ENCODE measurements at places on chromosomes 6 and 20.
A peak's percentile ranks its signal among the peaks of the same experiment; 100 is the strongest.

DNA sequence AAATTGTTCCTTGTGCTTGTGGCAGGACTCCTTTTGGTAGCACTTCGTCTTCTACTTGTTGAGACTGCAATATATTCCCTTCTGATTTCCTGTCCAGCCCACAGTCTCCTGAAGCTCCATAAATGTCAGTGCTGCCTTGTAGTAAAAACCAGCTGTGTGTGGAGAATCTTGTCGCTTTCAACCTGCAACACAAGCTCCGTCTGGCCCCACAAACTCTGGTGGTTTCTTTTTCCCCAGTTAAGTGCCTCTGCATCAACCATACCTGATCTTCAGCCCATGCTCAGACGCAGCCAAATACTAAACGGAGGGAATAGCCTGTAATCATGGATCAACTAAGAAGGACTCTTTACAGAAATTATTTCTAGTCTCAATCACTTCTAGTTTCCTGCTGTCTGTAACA, 1133.3 kb upstream of the ADGRB3 start:
- no peak for DNase-seq

- DNase-seq, result no peak
These were observed 129.5 kb upstream of the PTPN1 start for GRCh38 chr20:50380697-50381040.

- no peak for DNase-seq
These were observed 973 bp upstream of the BRD2 start for GRCh38 chr6:32967151-32968091.

- DNase-seq, result no peak
These were observed 222.6 kb upstream of the HDDC2 start for GRCh38 chr6:125524356-125524755.

DNA sequence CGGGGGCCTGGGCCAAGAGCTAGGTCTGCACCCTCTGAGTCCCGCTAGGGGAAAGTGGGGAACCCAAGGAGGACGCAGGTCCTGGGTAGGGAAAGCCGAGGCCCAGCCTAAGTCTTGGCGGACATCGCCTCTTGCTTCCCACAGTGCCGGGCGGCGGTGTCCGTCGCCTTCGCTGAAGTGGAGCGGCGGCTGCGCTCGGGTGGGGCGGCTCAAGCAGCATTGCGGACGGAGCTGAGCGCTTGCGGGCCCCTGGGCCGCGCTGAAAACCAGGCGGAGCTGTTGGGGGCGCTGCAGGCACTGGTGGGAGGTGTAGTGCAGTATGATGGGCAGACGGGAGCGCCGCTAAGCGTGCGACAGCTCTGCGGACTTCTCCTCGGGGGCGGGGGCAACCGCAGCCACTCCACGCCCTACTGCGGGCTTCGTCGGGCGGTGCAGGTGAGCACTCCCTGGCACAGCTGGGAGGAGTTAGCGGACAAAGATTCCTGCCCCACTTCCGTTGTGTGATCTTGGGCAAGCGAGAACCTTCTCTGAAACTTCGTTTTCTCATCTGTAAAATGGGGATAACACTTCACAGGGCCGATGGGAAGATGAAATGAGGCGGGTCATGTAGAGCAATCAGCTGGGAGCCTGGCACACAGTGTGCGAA, 4.2 kb downstream of the PRSS16 start:
- no peak for DNase-seq

- DNase-seq, result no peak
These were observed 106.8 kb upstream of the ARMC2 start for GRCh38 chr6:108741331-108741989.

DNA sequence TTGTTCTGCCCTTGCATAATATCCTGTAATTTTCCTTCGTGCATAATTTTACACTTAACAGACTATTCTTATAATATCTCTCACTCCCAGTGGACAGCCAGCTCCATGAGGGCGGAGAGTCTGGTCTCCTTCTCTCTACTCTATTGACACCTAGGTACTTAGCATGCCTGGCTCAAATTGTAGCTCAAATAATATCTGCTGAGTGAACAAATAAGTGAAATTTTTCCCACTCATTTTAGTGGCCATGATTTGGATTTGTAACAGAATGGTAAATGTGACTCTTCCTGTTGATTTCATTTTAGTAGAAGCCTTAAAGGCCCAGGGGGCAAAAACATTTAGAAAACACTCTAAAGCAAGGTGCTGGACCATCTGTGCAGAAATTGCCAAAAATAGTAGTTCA, 7.8 kb upstream of the DOK5 start:
- no peak for DNase-seq

DNA sequence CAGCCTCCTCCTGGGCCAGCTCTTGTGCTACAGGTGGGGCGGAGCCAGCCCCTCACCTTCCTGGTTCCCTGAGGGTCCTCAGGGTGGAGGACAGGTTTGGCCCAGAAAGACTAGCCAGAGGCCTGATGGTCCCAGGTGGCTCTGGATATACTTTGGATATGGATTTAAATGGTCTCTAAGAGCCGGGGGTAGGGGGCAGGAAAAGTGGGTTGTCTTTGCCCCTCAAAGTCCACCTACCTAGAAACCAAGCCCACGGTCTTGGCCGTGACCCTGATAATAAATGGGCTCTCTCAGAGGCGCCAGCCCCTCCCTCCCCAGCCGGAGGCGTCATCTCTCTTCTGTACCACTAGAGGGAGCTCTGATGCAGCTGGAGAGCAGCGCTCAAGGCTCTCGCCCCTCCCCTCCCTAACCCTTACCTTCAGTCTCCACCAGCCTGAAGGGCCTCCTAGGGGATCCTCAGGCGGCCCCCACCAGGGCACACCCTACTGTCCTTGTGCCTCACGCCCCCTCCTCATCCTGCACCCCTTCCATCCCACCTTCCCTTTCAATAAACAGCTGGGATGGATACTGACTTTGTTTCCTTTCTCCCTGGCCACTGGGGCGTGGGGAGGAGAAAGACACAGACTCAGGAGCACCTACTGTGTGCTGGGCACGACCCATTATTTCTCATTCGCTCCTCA, 7.5 kb downstream of the NRSN2 start:
- peak; percentile 52 for DNase-seq

DNA sequence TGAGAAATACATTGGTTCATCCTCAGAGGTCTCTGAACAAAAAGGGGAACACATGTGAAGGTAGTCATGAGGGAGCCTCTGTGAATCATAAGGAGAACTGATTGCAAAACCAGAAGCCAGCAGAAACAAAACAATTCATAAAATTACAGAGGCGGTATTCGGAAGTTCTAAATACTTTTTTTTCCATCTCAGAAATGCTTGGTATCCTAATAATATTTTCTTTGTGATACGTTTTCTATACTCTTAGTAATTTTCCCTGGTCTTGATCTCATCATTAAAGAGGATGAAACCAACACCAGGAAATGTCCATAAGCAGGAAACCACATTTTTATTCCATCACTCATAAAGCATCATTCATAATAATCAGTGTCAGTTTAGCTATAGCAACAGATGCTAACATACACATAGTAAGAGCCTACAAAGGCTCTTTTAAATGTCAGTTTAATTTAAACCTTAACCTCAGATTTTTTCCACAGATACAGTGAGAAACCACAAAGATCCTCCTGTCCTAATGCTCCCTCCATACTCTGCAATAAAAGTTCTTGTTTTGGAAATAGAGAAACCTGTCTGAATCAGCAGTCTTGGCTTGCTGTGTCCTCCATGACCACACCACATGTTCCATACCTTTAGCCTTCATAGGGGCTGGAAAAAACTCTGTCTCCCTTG, 29.2 kb downstream of the SGK1 start:
- DNase-seq, result no peak

- no peak for DNase-seq
These were observed 7.8 kb downstream of the MAP3K7 start for GRCh38 chr6:90578894-90579549.

- DNase-seq, result no peak
These were observed 61.2 kb downstream of the DLGAP4 start for GRCh38 chr20:36367370-36367745.

DNA sequence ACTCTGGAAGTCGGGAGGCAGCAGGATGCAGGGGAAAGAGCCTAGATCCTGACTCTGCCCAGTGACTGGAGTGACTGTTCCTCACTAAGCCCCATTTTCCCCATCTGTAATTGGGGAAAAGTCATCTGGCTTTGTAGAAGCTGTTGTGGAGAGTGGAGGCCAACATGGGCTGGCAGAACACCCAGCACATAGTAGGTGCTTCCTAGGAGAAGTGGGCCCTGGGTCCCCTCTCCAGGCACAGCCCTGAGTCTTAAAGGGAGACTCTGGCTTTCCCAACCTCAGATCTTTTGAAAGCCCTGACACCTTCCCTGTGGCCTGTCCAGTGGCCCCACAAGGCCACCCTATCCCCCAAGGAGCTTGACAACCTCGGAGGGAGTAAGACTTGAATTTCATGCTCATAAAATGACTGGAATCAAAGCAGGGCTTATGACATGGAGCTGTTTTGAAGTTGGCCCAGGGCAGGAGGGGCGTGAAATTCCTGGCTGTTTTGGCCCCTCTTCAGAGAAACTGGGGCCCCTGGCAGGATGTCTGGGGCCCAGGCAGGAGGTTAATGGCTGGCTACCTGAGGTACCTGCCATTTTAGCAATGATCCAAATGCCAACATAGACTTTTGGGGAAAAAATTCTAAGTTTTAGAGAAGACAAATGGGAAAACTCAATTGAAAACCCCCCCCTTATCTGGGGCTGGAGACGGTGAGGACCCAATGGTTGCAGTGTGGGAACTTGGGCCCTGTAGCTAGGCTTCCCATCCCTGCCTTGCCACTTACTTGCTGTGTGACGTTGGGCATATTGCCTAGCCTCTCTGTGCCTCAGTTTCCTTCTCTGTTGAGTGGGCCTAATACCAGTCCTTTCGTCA, 51.6 kb downstream of the UBE2V1 start:
- no peak for DNase-seq

DNA sequence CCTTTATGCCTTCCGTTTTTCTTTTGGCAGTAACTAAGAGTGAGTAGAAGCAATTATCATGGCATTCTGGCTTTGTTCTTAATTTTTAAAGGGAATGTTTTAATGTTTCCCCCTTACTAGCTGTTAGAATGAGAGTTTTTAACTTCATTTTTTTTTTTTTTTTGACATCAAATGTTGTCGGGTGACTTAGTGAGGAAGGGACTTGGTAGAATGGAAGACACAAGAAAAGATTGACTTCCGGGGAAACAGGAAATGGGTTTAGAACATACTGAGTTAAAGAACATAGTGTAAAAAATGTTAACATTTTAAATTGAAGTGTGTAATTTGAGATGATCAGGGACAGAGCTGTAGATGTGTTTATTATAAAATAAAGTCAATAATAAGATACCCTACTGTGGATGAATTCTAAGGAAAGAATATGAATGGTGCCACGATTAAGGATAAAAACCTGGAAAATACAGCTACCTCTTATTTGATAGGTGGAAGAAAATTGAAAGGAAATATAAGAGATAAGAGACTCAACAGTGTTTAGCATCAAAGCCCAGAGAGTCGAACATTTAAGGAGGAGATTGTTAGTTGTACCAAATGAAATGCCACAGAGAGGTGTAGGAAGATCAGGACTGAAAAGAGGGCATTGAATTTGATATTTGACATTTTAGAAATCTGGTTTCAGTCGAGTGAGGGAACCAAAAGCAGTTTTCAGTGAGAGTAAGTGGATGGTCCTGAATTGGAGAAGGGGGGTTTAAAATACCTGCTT, 9.4 kb downstream of the HSF2 start:
- DNase-seq, result no peak

- DNase-seq, result no peak
These were observed 3.5 kb upstream of the ADAM33 start for GRCh38 chr20:3685341-3685740.

DNA sequence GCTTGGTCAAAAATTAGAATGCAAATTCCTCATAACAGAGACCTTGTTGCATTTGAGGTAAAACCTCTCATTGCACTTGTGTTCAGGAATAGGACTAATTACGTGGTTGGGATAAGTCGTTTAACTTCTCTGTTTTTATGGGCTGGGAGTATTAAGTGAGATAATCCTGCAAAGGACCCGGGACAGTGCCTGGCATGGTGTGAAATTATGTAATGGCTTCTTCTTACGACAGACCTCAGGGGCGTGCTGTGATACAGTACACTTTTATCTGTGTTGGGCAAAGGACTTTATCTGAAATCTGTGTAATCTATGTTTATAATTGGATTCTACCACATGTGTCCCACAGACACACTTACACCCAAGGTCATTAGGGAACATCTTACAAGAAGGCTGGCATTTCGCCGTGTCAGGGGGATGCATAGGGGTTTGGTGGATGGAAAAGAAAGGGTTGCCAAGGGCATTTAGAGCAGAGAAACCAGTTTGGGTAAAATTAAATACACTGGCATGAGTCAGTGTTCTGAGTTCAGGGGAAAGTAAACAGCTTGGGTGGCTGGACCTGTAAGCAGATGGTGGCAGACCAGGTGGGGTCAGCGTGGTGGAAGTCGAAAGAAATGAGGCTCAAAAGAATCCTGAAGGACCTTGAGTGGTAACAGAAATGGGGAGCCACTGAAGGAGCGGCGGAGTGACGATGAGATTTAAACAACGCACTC, 17.2 kb upstream of the RTF2 start:
- DNase-seq, result no peak

DNA sequence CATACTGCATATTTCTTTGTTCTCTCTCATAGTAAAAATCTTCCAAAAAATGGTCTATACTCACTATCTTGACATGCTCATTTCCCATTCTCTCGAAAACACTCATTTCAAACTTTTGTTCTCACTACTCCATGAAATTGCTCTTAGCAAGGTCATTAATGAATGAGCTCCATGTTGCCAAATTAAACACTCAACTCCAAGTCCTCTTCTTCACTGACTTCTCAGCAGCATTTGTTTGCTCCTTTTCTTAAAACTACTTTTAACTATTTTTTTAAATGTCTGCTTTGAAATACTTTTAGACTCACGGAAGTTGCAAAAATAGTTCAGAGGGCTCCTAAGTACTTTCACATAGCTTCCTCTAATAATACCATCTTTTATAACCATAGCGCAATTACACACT, 274.0 kb upstream of the PREP start:
- no peak for DNase-seq

- DNase-seq, result no peak
These were observed 179.2 kb downstream of the PHACTR1 start for GRCh38 chr6:12895721-12896120.

GRCh38 chr20:23924751-23925150, 45.2 kb upstream of the CST5 start:
- DNase-seq, result no peak

- no peak for DNase-seq
These were observed 140.3 kb downstream of the FLRT3 start for GRCh38 chr20:14197097-14197496.

GRCh38 chr6:74549746-74550145, 656.1 kb downstream of the COL12A1 start:
- no peak for DNase-seq

- no peak for DNase-seq
These were observed 116.6 kb upstream of the PROKR2 start for GRCh38 chr20:5433352-5433751.
